Ammon's horn (tissue), 1 donor: ENCODE measurements at places on chromosomes 3 and 15.

- DNase-seq, result no peak
Measured at GRCh38 chr3:103601666-103602065, 1166.9 kb downstream of the ZPLD1 start.

DNA sequence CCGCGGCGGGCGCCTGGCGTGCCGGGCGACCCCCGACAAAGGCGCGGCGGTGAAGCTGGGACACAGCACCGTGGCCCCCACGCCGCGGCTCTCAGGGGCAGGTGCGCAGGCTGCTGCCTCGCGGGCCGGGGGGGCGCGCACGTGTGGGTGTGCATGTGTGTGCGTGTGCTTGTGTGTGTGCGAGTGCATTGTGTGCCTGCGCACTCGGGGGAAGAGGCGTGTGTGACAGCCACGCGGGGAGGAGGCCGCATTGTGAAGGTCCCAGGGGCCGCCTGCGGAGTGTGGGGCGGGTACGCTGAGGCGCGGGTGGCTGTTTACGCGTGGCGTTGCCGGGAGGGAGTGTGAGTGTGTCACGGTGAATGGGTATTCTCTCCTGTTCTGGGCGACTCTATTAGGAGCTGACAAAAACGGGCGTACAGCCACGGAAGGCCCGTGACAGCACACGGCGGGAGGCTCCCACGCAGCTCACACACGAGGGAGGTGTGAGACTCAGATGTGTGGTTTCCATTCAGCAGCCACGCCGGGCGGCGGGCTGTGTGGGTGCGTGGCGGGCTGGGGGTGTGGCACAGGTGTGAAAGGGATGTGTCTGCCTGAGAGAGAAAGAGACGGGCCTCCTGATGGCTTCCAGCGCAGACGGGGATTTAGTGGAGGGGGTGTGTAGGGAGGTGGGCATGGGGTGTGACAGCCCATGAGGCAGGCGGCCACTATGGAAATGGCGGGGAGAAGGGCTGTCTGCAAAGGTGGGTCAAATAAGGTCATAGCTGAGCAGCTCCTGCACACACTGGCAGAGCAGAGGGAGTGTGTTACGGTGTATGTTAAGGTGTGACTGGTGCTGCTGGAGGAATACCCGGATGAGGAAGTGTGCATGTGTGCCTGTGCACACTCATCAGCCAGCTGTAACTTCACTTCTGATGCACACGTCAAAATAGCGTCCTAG lies 750 bp downstream of the PODXL2 start:
- DNase-seq, result peak; percentile 33

DNA sequence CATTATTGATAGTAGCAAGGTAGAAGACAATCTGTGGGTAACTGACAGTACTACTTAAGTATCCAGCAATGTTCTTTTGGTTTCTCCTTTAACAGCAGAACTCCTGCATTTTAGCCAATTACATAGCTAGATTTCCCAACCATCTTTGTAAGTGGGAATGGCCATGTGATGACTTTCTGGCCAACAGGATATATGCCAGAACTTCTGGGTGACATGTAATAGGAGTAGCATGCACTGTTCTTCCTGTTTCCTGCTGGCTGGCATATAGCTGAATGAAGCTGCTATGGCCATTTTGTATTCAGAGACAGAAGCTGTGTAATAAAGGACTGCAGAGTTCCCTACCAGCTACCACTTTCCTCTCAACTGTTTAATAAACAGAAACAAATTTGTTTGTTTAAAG lies 18.0 kb downstream of the SPICE1 start:
- DNase-seq, result no peak

DNA sequence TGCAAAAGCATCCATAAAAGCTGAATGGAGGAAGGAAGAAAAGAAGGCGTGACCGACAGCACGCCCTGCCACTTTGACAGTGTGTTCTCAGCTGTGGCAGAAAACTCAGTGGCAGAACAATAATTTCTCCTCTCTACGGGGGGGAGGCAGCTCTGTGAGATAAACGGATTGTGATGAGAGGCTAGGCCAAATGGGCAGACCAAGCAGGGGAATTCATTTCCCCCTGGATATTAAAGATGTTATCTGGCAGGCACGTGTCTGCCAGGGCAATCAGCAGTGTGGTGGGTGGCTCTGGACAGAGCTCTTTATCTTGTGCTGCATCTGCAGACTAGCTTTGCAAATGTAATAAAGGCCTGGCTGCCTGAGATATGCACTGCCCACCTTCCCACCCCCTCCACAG lies 1.9 kb upstream of the RMDN3 start:
- DNase-seq, result no peak

GRCh38 chr15:69797051-69797595 lies 300.6 kb downstream of the TLE3 start:
- no peak for DNase-seq
